ENCODE measurements at places on chromosomes 3 and 15. TPM values are rescaled to one million over a fixed set of nuclear protein-coding genes. Genes with fewer than 3 reads are reported as not detected.

MORC1 gene
- not detected for total RNA-seq

PIGX gene
- total RNA-seq, result 24.4 TPM

FEZF2 gene
- total RNA-seq, result not detected

MOBP gene
- under 0.01 TPM for total RNA-seq

KBTBD12 gene
- not detected for total RNA-seq

GPR156 gene
- total RNA-seq, result 0.06 TPM

ARPC4 gene
- total RNA-seq, result 179 TPM

ASB14 gene
- not detected for total RNA-seq

ARHGEF26 gene
- 1.3 TPM for total RNA-seq

KNL1 gene
- 16.5 TPM for total RNA-seq

P3H2 gene
- total RNA-seq, result 18.1 TPM

NDN gene
- total RNA-seq, result 9.9 TPM

ZNF80 gene
- not detected for total RNA-seq

CYP11A1 gene
- not detected for total RNA-seq

CFAP100 gene
- not detected for total RNA-seq

TEX55 gene
- not detected for total RNA-seq

GOLGA8H gene
- 1.0 TPM for total RNA-seq

RTP3 gene
- not detected for total RNA-seq

WDR73 gene
- 25.7 TPM for total RNA-seq

HTR3E gene
- total RNA-seq, result not detected

QTRT2 gene
- total RNA-seq, result 29.8 TPM

PFN2 gene
- total RNA-seq, result 22.2 TPM

ADAMTS17 gene
- not detected for total RNA-seq

LRRC31 gene
- total RNA-seq, result not detected

PCSK6 gene
- 0.49 TPM for total RNA-seq

NMNAT3 gene
- total RNA-seq, result 0.81 TPM

ITIH1 gene
- 0.16 TPM for total RNA-seq

CPNE9 gene
- not detected for total RNA-seq

SCAANT1 gene
- not detected for total RNA-seq

PRR20G gene
- total RNA-seq, result not detected

NAA50 gene
- 189 TPM for total RNA-seq

NOX5 gene
- total RNA-seq, result not detected

MYEF2 gene
- 7.0 TPM for total RNA-seq

TERC gene
- 16.6 TPM for total RNA-seq

FAM107A gene
- total RNA-seq, result 13.9 TPM

RBPMS2 gene
- not detected for total RNA-seq

GOLGA6L7 gene
- not detected for total RNA-seq

HIGD2B gene
- not detected for total RNA-seq

GPR15 gene
- not detected for total RNA-seq

LRRIQ4 gene
- total RNA-seq, result not detected
